K562 (cell line): ENCODE measurements at places on chromosomes 11 and 22.

GRCh38 chr22:19396934-19397733, 34.4 kb downstream of the HIRA start:
- DNase-seq: peak; percentile 97

- no peak for DNase-seq
Observed at GRCh38 chr11:119774172-119774763, 45.3 kb upstream of the NECTIN1 start.

GRCh38 chr11:98307827-98308491, 712.8 kb upstream of the CNTN5 start:
- DNase-seq: peak; percentile 15

DNA sequence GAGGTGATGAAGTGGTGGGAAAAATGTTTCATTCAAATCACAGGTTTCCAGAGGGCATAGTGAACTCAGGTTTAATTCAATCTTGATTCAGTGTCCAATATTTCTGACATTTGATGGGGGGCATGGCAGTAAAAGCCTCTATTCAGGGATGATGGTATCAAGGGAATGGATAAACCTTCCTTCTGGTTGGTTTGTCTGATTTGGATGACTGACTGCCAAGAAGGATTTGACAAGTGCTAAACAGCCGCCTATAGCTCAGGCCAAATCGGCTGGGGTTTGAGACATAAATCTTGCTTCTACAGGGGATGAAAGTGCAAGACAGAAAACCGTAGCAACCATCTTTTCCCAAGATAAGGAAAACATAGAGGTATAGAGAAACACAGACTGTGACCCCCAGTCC, 121.8 kb upstream of the C11orf87 start:
- DNase-seq: no peak
